Mucosa of descending colon (tissue), 3 donors: ENCODE measurements at places on chromosomes 6 and 20. TPM values are rescaled to one million over a fixed set of nuclear protein-coding genes. Genes with fewer than 3 reads are reported as not detected.

GRCh38 chr20:33744773-33745385 is 13.1 kb downstream of the ZNF341 start:
- DNase-seq = peak; percentile 81

DNA sequence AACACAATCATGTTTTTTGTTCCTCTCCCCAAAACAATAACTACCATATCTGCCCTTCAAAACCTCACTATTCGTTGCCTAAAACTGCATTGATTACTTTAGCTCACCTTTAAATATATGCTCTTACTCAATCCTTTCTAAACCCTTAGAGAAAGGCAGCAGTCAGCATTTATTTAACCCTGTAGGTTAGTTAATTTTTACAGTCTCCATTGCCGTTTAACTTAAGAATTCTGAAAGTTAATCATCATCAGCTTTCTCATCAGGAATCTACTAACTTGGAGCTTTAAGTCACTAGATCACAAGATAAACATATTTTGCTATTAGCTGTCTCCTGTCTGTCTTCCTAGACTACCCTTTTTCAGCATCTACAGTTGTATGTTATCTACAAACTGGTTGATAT is 991.9 kb downstream of the EPHA7 start:
- DNase-seq = no peak

- no peak for DNase-seq
Measured at GRCh38 chr20:48295445-48295903, 510.2 kb upstream of the SULF2 start.

DNA sequence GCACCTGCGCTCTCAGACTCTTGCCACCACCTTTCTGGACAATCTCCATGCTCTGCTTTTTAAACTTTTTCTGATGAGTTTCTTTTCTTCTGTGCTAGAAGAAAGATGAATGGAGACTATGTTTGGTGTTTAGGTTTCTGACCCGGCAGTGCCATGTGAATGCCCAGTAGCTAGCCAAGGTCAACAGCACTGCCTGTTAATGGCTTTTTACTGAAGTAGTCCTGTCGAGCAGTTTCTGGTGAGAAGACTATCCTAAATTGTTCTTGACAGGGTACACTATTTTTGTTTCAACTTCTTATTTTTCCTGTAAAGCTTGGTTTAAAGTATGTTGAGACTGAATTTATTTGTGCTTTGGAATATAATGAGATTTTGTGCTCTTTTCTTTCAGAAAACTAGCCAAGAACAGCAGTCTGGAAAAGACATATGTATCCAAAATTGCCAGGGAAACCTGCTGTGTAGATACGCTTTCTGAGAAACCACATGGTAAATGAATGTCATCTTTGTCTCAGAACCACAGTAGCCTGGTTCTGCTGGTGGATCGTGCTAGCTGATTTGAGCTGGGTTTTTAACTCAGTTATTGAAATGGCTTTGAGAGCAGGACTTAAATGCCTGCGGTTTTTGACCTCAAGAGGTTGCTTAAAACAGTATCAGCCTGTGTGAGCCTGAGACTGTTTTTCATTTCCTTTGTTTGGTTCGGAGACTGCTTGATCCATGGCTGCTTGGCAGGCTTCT is 48.1 kb downstream of the KCNS1 start:
- peak; percentile 5 for DNase-seq

- DNase-seq = no peak
Measured at GRCh38 chr20:44924541-44924940, 14.7 kb downstream of the PABPC1L start.

GRCh38 chr6:159777240-159777904 is 12.0 kb downstream of the TCP1 start:
- DNase-seq = peak; percentile 61

- DNase-seq = no peak
Measured at GRCh38 chr6:147808640-147809039, 300.1 kb downstream of the SAMD5 start.

GRCh38 chr6:99933129-99933528 is 60.9 kb downstream of the MCHR2 start:
- no peak for DNase-seq

- DNase-seq = no peak
Measured at GRCh38 chr20:47676219-47676721, 109.0 kb downstream of the SULF2 start.

- DNase-seq = no peak
Measured at GRCh38 chr6:16163066-16163465, 34.2 kb downstream of the MYLIP start.

DNAH8 gene
- not detected for total RNA-seq

NR2E1 gene
- not detected for total RNA-seq

CLPSL1 gene
- not detected for total RNA-seq

GJA10 gene
- not detected for total RNA-seq

ESF1 gene
- 16.2 TPM for total RNA-seq

DSTN gene
- 284 TPM for total RNA-seq
